Activated CD4-positive, alpha-beta memory T cell treated with anti-CD3 and anti-CD28 coated beads for 36 hours (primary cell): ENCODE measurements at places on chromosomes 5 and 9. TPM values are rescaled to one million over a fixed set of nuclear protein-coding genes. Genes with fewer than 3 reads are reported as not detected.

GRCh38 chr5:31664566-31664965 lies 25.6 kb downstream of the PDZD2 start:
- no peaks in the 10 kb centered on the region for H3K36me3 ChIP-seq
- H3K27ac ChIP-seq = no peak overlapping the region
- H3K27me3 ChIP-seq = peaks cover 4% of the 10 kb centered on the region
- peak; percentile 10 for DNase-seq

- no peaks in the 10 kb centered on the region for H3K4me1 ChIP-seq
- no peak overlapping the region for H3K27ac ChIP-seq
- no peaks in the 10 kb centered on the region for H3K27me3 ChIP-seq
- H3K36me3 ChIP-seq = peaks cover 17% of the 10 kb centered on the region
Measured at GRCh38 chr9:131942146-131942720, 137.4 kb downstream of the MED27 start.

Gene PCDHGB5
- 0.12 TPM for total RNA-seq

- no peak overlapping the region for H3K4me3 ChIP-seq
- no peak overlapping the region for H3K27ac ChIP-seq
- no peaks in the 10 kb centered on the region for H3K27me3 ChIP-seq
- no peak for DNase-seq
Measured at GRCh38 chr5:107809201-107810034, 138.7 kb upstream of the EFNA5 start.

Gene NTRK2
- total RNA-seq = 0.45 TPM

Gene CFAP157
- total RNA-seq = not detected
